Glutamatergic neuron (in vitro differentiated cells): ENCODE measurements at places on chromosomes 2 and 18.

- no peak for DNase-seq
Observed at GRCh38 chr2:224545884-224546644, 39.1 kb downstream of the CUL3 start.

GRCh38 chr2:84888401-84889276 is 7.8 kb upstream of the TRABD2A start:
- no peak for DNase-seq

- DNase-seq: no peak
Observed at GRCh38 chr2:227411320-227411989, 23.7 kb upstream of the SCYGR1 start.

DNA sequence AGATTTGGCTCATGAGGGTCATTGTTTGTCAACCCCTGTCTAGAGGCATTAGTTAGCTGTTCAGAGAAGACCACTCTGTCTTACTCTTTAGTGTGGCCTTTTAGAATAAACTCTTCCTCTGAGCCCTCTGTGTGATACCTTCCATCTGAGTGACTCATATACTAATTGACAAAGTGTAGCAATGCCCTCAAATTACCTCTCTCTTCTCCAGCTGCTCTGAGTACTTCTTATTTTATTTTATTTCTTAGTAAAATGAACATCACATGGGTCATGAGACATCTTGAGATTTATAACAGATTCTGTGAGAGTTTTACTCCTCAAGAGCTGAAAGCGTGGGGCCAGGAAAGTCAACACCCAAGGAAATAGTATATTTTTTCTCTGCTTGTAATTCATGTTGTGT is 67.4 kb downstream of the KCTD18 start:
- DNase-seq: no peak

- no peak for DNase-seq
Observed at GRCh38 chr2:171294608-171295007, 133.9 kb upstream of the TLK1 start.
